ENCODE measurements at places on chromosomes 4 and X. TPM values are rescaled to one million over a fixed set of nuclear protein-coding genes. Genes with fewer than 3 reads are reported as not detected.

DNA sequence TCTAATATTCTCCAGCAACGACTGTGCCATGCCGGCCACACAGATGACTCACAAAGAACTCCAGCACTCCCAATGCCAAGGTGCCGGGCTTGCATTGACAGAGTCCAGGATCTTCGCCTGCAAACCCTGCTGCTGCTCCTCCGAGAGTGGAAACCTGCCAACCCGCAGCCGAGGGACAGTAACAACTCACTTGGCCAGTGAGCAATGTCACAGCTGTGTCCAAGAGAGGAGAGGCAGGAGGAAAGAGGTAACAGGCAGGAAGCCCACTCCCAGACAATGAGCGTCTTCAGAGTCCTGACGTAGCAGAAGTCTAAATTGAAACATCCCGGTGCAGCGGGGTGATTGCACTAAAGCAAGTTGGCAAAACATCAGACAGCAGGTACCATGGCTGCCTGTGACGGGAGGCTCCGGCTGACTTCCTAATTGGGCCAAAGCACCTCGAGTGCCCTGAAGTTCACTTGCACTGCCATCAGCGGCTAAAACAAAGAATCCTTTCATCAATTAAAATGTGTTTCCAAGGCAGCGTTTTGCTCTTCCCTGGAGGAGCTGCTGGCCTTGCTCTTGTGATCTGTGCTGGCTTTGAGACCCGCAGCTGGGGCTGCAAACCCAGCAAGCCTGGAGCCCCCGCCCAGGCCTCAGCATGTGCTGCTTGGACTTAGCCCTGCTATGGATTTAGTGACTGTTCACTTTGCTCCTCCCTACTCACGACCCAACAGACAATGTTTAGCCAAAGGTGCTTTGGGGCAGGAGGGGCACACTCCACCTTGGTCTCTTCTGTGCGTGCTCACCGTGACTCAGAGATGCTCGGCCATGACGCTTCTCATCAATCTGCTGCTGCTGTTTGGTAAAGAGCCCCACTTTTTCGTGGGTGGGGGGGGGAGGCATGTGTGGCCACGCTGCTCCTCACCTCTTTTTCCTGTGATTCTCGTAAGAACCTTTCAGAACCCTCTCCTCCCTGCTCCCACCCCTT, 36.5 kb downstream of the DCTD start:
- H3K4me3 ChIP-seq, result peak overlapping the region; percentile 50
- no peaks in the 10 kb centered on the region for H3K27me3 ChIP-seq
- H3K4me1 ChIP-seq, result no peaks in the 10 kb centered on the region

DNA sequence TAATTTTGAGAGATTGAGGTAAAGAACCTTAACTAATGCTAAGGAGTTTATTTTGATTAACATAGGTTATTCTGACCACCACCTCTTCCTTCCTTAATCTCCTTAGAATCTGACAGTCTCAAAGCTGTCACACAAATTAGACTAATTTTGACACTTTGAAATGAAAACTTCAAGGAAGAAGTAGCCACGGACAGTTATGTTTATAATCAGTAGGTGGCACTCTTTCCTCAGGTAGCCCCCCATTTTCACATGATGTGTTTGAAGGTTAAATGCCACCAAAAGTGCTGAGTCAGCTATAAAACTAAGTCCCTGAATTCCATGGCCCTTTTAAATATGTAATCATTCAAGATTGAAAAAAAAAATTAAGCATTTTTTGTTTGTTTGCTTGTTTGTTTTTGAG, 22.4 kb downstream of the TMEM33 start:
- H3K4me1 ChIP-seq, result no peaks in the 10 kb centered on the region
- DNase-seq, result no peak
- H3K36me3 ChIP-seq, result peaks cover 7% of the 10 kb centered on the region
- no peaks in the 10 kb centered on the region for H3K27me3 ChIP-seq

Gene GYPE
- 0.29 TPM for total RNA-seq

DNA sequence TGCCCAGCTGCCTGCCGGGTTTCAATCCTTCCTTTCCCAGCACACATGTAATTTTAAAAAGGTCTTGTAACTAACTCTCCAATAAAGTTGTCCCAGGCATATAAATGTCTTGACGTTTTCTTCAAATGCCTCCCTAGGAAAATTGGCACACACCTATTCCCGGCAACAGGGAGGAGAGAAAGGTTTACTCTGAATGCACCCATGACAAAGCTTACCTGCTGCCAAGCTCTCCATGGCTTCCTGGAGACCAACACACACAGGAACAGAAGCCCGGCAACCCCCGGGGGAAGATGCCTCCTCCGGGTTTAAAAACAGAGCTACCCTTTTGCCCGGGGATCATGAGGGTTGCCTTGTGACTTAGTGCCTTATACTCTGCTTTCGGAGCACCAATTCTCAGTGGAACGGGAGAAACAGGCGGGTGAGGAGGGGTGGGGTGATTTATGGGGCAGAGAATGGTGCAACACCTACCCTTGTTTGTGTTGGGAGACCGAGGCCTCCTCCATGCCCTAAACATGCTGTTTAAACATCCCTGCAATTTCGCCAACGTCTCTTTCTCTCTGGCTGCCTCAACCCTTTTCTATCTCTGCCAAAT, 4.8 kb upstream of the GYG2 start:
- no peak overlapping the region for H3K27ac ChIP-seq
- H3K27me3 ChIP-seq, result no peaks in the 10 kb centered on the region
- no peak for DNase-seq
- H3K36me3 ChIP-seq, result no peaks in the 10 kb centered on the region
- H3K4me1 ChIP-seq, result no peaks in the 10 kb centered on the region
- H3K4me3 ChIP-seq, result no peak overlapping the region

Gene MSX1
- total RNA-seq, result 8.5 TPM

GRCh38 chrX:107673431-107673830, 45.1 kb downstream of the PRPS1 start:
- H3K27me3 ChIP-seq, result no peaks in the 10 kb centered on the region
- H3K36me3 ChIP-seq, result no peaks in the 10 kb centered on the region
- peak overlapping the region; percentile 94 for H3K27ac ChIP-seq
- peak overlapping the region; percentile 4 for H3K4me3 ChIP-seq

Gene UBA6
- total RNA-seq, result 50.5 TPM

GRCh38 chr4:168021666-168022065, 70.7 kb upstream of the ANXA10 start:
- no peaks in the 10 kb centered on the region for H3K27me3 ChIP-seq
- DNase-seq, result no peak
- H3K36me3 ChIP-seq, result no peaks in the 10 kb centered on the region
- H3K4me1 ChIP-seq, result no peaks in the 10 kb centered on the region

GRCh38 chr4:17557880-17558279, 19.1 kb upstream of the LAP3 start:
- no peaks in the 10 kb centered on the region for H3K4me1 ChIP-seq
- peaks cover 2% of the 10 kb centered on the region for H3K27me3 ChIP-seq
- no peak for DNase-seq
- H3K27ac ChIP-seq, result no peak overlapping the region
- H3K36me3 ChIP-seq, result no peaks in the 10 kb centered on the region
- H3K4me3 ChIP-seq, result no peak overlapping the region

Gene FAM241A
- 4.3 TPM for total RNA-seq

DNA sequence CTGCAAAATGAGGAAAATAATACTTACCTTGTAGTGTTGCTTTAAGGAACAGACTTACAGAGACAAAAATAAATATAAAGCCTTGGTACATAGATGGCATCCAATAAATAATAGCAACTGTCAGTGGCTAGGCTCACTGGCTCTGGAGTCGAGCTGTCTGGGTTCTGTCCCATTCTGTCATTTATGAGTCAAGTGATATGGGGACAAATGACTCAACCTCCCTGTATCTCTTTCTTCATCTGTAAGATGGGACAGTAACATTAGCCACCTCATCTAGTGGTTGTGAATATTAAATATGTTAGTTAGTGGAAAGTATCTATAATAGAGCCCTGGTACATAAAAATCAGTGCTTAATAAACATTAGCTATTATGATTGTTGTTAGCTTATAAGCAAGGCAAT, 16.7 kb upstream of the GATB start:
- H3K27ac ChIP-seq, result no peak overlapping the region
- H3K4me1 ChIP-seq, result no peaks in the 10 kb centered on the region
- H3K36me3 ChIP-seq, result no peaks in the 10 kb centered on the region
- no peak for DNase-seq

DNA sequence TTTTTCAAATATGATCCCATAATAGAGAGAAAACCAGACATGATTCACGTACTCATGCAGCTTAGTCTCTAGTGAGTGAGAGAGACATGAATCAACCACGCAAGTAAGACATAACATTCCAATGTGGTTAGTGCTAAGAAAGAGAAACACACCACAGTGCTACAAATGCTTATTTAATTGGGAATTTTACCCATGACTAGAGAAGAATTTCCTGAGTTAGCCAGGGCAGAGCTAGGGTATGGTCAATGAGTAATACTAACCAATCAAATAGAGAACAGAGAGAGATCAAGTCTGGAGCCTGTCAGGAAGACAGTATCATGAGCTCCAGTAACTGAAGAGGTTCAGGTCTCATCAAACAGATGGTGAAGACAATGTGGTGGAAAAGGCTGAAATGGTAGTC, 495.2 kb downstream of the PDGFC start:
- H3K27ac ChIP-seq, result no peak overlapping the region
- no peak for DNase-seq
- no peak overlapping the region for H3K4me3 ChIP-seq

DNA sequence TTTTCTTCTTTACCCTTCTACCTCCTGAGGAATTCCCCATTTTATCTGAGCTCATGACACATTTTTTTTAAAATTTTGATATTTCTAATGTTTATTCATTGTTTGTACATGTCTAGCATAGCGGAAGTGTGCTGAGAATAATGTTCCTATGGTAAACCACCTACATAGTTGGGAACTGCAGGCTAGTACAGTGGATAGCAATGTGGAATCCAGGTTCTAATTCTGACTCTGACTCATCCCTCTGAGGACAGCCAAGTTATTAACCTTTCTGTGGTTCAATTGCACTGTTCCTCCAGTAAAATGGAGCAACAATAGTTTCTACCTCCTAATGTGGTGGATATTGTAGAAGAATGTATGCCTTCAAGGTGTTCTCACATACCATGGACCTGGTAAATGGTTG, 20.6 kb upstream of the APELA start:
- H3K4me3 ChIP-seq, result no peak overlapping the region
- H3K36me3 ChIP-seq, result no peaks in the 10 kb centered on the region
- H3K27ac ChIP-seq, result no peak overlapping the region
- no peaks in the 10 kb centered on the region for H3K4me1 ChIP-seq
- no peak for DNase-seq

- no peaks in the 10 kb centered on the region for H3K4me1 ChIP-seq
- H3K27ac ChIP-seq, result no peak overlapping the region
- no peaks in the 10 kb centered on the region for H3K27me3 ChIP-seq
- H3K36me3 ChIP-seq, result no peaks in the 10 kb centered on the region
Observed at GRCh38 chr4:145055533-145056257, 42.3 kb downstream of the ANAPC10 start.

Gene MAD2L1
- 3.2 TPM for total RNA-seq

Gene DDIT4L
- total RNA-seq, result 1.8 TPM

Gene HS6ST2
- total RNA-seq, result 1.3 TPM

DNA sequence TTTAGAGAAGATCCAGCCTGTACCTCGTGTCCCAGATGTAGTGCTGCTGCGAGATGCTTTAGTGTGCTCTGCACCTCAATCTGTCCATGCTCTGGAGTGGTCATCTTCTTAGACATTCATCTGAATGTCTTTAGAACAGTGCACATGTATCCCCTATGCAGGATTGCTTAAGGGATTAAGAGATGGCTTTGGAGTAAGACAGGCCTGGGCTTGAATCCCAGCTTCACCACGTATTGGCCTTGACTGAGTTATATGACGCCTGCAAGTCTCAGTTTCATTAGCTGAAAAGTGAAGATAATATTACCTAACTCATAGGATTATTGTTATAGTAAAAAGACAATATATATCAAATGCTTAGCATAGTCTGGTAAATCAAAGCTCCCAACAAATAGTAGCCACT, 98.3 kb downstream of the NFKB1 start:
- no peaks in the 10 kb centered on the region for H3K27me3 ChIP-seq
- no peak overlapping the region for H3K27ac ChIP-seq
- no peaks in the 10 kb centered on the region for H3K4me1 ChIP-seq
- DNase-seq, result no peak

GRCh38 chrX:39605183-39605582, 492.6 kb downstream of the BCOR start:
- H3K4me3 ChIP-seq, result no peak overlapping the region
- no peaks in the 10 kb centered on the region for H3K4me1 ChIP-seq
- peaks cover 44% of the 10 kb centered on the region for H3K27me3 ChIP-seq
- H3K27ac ChIP-seq, result no peak overlapping the region
- DNase-seq, result no peak

GRCh38 chr4:85946821-85947220, 413.0 kb downstream of the MAPK10 start:
- no peak overlapping the region for H3K27ac ChIP-seq
- H3K4me3 ChIP-seq, result no peak overlapping the region
- H3K27me3 ChIP-seq, result no peaks in the 10 kb centered on the region

DNA sequence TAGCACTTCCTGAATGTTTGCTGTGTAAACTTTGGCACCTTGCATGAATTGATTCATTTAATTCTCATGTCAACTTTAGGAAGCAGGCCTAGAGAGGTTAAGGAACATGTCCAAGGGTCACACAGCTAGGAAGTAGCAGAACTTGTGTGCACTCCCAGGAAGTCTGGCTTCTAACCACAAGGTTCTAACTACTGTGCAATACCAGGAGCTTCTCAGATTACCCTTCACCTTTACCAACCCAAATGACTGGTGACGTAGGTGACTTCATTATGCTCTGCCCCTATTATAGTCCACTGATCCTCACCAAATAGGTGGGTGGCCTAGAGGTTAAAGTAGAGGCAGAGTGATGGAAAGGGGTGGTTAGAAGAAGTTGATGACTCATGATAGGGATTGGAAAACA, 14.4 kb downstream of the AR start:
- DNase-seq, result no peak
- H3K4me3 ChIP-seq, result no peak overlapping the region
- H3K36me3 ChIP-seq, result no peaks in the 10 kb centered on the region
- no peaks in the 10 kb centered on the region for H3K27me3 ChIP-seq
- no peak overlapping the region for H3K27ac ChIP-seq

Gene HTN3
- not detected for total RNA-seq

DNA sequence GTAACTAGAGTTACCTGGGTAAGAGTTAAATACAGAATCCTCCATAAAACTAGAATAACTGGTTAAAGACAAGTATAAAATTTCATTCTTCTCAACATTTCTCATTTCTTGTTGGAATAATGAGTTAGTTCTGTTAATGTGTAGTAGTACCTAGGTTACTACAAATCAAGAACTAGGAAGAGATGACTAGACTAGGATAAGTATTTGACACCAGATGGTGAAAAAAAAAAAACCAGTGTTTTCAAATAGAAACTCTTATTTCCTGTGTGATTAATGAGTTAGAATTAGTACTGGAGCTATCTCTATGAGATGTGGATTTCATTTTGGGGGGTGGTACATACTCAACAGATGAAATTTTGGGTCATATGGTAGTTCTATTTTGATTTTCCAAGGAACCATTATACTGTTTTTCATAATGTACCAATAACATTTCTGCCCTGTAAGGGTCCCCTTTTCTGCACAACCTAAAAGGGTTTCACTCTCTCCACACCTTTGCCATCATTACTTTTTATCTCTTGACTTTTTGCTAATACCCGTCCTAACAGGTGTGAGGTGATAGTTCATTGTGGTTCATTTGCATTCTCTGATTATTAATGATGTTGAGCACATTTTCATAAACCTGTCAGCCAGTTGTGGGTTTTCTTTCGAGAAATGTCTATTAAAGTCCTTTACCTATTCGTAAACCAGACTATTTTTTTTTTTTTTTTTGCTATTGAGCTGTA, 1.7 kb upstream of the VCX start:
- H3K36me3 ChIP-seq, result no peaks in the 10 kb centered on the region
- H3K27ac ChIP-seq, result no peak overlapping the region
- no peaks in the 10 kb centered on the region for H3K4me1 ChIP-seq

Gene PTPN13
- total RNA-seq, result 41.3 TPM

All from breast epithelium (tissue), 4 donors.